ENCODE measurements at places on chromosomes 6 and 20.

GRCh38 chr20:47319517-47320252 is 36.8 kb downstream of the ZMYND8 start:
- peak overlapping the region; percentile 12 for H3K4me3 ChIP-seq
- H3K4me1 ChIP-seq = peaks cover 85% of the 10 kb centered on the region
- H3K36me3 ChIP-seq = no peaks in the 10 kb centered on the region
- H3K27ac ChIP-seq = peak overlapping the region; percentile 99
- H3K27me3 ChIP-seq = no peaks in the 10 kb centered on the region
- no peak for DNase-seq

DNA sequence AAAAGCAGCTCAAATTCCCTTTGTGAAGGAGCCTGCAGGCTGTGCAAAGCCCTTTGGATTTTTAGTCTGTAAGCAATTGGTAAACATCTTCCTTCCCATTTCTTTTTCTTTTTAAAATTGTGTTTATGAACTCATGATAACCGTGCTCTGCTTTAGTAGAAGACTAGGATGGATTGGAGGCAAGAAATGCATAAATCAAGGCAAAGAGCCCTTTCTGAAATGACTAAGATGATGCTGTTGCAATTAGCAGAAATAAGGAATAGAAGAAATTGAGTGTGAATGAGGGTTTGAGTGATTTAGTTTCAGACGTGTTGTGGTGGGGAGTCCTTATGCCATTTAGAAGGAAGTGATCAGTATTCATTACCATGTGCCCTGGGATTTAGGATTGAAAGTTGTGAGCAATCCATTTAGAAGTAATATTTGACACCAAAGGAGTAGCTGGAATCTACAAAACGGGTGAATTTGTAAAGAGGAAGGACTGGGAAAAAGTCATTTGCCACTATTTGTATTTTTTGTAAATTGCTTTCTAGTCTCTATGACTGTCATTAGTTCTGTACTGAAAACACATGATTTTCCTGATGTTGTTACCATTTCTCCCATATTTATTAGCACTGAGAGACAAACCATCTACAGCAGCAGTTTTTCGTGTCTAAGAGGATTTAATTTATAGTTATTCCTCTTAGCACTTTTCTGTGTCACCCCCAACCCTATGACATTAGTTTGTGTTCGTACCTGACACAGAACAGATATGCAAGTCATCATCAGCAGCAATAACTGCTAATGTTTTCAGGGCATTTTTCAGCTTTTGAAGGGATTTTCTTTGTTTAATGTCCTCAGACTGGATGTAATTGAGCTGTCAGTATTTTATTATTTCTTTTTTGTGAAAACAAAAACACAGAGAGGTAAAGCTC is 265.0 kb downstream of the UTRN start:
- peaks cover 15% of the 10 kb centered on the region for H3K36me3 ChIP-seq
- H3K27me3 ChIP-seq = no peaks in the 10 kb centered on the region
- DNase-seq = no peak
- H3K27ac ChIP-seq = no peak overlapping the region
- no peak overlapping the region for H3K4me3 ChIP-seq

- no peak overlapping the region for H3K4me3 ChIP-seq
- no peaks in the 10 kb centered on the region for H3K36me3 ChIP-seq
- H3K27ac ChIP-seq = no peak overlapping the region
- H3K4me1 ChIP-seq = no peaks in the 10 kb centered on the region
- no peaks in the 10 kb centered on the region for H3K27me3 ChIP-seq
These were observed 23.3 kb downstream of the RNF144B start for GRCh38 chr6:18410412-18410811.

- no peak for DNase-seq
- H3K27me3 ChIP-seq = no peaks in the 10 kb centered on the region
- no peaks in the 10 kb centered on the region for H3K36me3 ChIP-seq
- no peak overlapping the region for H3K27ac ChIP-seq
These were observed 78.5 kb downstream of the RAMACL start for GRCh38 chr6:166507809-166508564.

DNA sequence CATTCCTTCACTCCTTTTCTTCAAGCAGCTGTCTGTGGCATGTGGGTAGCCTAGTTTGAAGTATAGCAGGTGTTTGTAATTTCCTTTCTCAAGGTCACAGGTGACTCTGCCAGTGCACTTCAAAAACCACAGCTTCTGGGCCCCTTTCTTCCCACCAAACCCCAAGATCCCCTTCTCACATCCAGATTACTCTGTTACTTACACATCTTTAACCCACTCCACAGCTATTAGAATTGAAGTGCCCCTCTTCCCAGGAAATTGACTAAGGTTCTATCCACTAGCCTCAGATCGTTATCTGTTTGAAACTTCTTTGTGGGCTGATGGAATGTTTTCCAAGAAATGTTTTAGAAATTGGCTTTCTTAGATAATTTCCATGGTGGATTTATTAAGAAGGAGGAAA is 150.8 kb downstream of the AHI1 start:
- H3K36me3 ChIP-seq = no peaks in the 10 kb centered on the region
- no peak overlapping the region for H3K4me3 ChIP-seq
- no peak overlapping the region for H3K27ac ChIP-seq
- no peak for DNase-seq
- H3K27me3 ChIP-seq = no peaks in the 10 kb centered on the region

GRCh38 chr6:4085332-4085700 is 6.4 kb upstream of the FAM217A start:
- H3K27me3 ChIP-seq = no peaks in the 10 kb centered on the region
- DNase-seq = no peak
- no peak overlapping the region for H3K4me3 ChIP-seq
- no peak overlapping the region for H3K27ac ChIP-seq

DNA sequence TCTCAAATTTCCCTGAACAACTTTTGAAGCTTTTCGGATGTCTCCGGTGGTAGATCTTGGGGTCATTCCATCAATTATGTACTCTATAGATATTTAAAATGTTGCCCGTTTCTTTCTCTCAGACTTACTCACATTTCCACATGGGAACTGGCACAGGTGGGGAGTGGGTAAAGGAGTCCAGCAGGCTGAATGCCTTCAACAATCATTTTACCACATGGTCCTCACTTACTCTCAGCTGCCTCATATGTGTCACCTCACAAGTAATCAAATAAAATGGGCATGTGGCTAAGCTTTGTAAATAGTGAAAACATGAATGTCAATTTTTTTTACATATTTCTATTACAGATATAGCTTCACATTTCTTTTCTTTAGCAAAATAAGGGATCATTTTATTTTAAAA is 677 bp downstream of the HLA-DQA1 start:
- no peaks in the 10 kb centered on the region for H3K36me3 ChIP-seq
- DNase-seq = no peak
- H3K4me1 ChIP-seq = no peaks in the 10 kb centered on the region
- no peak overlapping the region for H3K27ac ChIP-seq
- H3K27me3 ChIP-seq = peaks cover 23% of the 10 kb centered on the region
- no peak overlapping the region for H3K4me3 ChIP-seq

DNA sequence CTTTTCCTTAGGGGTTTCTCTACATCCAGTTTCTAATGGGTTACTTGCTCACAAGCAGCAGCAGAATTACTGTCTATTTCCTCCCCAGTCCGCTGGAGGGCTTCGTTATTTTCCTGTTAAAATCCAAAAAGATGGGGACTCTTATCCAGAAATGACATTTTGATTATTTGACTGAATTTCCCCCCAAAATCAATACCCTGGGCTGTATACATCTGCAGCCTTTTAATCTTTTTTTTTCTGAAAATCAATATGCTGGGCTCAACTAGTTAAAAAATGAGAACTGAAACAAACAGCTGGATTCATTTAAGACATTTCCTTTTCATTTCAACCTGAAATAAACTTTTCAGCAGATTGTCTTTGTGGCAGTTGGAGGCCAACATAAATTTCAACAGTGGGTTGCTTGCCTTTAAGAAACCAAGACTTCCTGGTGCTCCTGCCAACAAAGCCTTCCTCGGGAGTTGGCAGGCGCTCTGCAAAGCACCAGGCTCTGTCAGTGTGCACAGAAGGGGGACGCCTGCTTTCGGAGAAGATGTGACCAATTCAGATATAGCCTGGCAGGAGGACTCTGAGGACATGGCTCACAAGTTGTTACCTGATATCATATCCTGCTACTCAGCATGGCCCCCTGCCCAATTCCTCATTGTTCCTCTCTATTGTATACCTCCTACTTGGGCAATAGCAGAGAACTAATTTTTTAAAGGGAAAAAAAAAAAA is 204.7 kb upstream of the ARG1 start:
- H3K27me3 ChIP-seq = no peaks in the 10 kb centered on the region
- H3K4me1 ChIP-seq = no peaks in the 10 kb centered on the region
- no peak overlapping the region for H3K4me3 ChIP-seq
- no peaks in the 10 kb centered on the region for H3K36me3 ChIP-seq
- H3K27ac ChIP-seq = no peak overlapping the region
- no peak for DNase-seq

DNA sequence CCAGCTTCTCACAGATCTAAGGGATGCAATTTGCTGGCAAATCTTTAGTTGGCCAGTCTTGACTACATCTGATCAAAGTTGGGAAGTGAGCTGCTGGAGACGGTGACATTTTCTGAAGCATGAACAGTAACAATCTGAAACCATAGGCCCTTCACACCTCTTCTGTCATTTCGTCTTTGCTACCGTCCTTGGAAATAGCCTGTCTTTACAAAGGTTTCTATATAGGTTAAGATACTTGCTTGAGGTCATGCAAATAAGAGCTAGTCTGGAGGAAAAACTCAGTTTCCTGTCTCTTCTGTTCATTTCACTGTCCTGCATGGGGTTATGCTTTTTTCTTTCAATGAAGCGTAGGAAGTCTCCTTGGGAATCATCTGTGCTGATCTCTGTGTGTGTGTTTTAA is 55.6 kb downstream of the CARMIL1 start:
- no peaks in the 10 kb centered on the region for H3K27me3 ChIP-seq
- H3K4me3 ChIP-seq = no peak overlapping the region
- H3K27ac ChIP-seq = no peak overlapping the region
- H3K4me1 ChIP-seq = no peaks in the 10 kb centered on the region

GRCh38 chr6:126764104-126764503 is 354.4 kb upstream of the RSPO3 start:
- no peaks in the 10 kb centered on the region for H3K4me1 ChIP-seq
- no peaks in the 10 kb centered on the region for H3K27me3 ChIP-seq
- H3K36me3 ChIP-seq = no peaks in the 10 kb centered on the region
- DNase-seq = no peak
- H3K4me3 ChIP-seq = no peak overlapping the region

DNA sequence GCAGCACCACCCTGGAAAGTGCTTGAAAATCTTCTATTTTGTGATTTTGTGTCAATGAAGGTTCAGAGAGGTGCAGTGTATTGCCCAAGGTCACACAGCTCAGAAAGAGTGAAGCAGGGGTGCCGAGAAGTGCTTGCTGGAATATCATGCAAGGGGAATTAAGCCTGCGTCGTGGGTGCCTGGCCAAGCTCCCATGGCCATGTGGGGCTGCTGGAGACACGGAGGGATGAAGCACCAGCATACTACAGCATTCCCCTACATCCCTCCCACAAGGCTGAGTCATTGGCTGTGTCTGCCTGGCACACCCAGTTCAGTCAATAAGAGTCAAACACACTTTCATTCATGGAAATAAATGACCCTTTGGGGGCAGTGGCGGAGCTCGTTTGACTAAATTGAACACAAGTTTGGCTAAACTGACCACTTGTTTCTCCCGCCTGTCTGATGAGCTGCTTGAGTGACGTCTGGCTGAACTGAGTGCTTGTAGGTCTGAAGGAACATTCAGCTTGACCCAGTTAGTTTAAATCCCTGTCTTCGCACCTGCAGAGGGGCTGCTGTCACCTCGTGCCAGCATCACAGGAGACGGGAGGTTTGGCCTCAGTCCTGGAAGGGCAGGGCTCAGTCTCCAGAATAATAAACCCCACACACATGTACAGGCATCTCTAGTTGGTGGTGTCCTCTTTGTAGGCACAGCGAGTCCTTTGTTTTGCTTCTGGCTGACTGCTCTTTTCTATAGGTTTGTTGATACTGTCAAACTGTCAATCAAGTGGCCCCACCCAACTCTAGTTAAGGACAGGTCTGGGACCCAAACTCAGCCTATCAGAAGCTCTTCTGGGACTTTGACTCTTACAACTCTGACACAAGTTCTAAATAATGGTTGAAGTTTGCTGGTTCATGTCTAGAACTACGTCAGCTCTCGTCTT is 8.4 kb upstream of the TGM2 start:
- H3K27ac ChIP-seq = no peak overlapping the region
- no peak for DNase-seq
- H3K27me3 ChIP-seq = no peaks in the 10 kb centered on the region
- no peaks in the 10 kb centered on the region for H3K36me3 ChIP-seq
- H3K4me1 ChIP-seq = peaks cover 4% of the 10 kb centered on the region

- DNase-seq = no peak
- no peaks in the 10 kb centered on the region for H3K4me1 ChIP-seq
- no peak overlapping the region for H3K4me3 ChIP-seq
- H3K27me3 ChIP-seq = no peaks in the 10 kb centered on the region
These were observed 125.0 kb downstream of the SIM1 start for GRCh38 chr6:100339574-100340255.
